Pulmonary artery endothelial cell (primary cell): ENCODE measurements at places on chromosomes 12 and 14. TPM values are rescaled to one million over a fixed set of nuclear protein-coding genes. Genes with fewer than 3 reads are reported as not detected.

The RNASE3 gene
- total RNA-seq: not detected in 2 replicates

The SLC5A8 gene
- total RNA-seq: not detected in 2 replicates

The KRT4 gene
- not detected in 2 replicates for total RNA-seq

The CCDC177 gene
- total RNA-seq: not detected in 2 replicates

The TMEM106C gene
- total RNA-seq: 85.5 and 177 TPM in 2 replicates
